Activated CD4-positive, alpha-beta T cell treated with anti-CD3 and anti-CD28 coated beads for 24 hours (primary cell): ENCODE measurements at places on chromosomes 3 and 15.

DNA sequence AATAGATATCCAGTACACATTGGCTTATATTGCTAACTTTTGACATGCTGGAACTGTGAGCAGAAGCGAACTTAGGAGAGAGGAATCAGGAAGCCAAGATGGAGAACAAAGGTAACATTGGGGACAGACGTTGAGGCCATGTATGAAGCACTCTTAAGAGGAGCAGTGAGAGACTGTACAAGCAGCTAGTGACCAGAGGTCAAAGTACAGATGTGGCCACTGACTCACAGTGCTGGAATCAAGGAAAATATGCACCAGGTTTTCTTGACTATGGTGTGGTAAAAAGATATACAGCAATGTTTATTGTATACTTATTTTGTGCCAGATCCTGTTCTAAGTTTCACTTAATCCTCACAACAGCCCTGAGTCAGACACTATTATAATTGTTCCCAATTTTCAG lies 2.0 kb upstream of the IL20RB start:
- no peak for DNase-seq

DNA sequence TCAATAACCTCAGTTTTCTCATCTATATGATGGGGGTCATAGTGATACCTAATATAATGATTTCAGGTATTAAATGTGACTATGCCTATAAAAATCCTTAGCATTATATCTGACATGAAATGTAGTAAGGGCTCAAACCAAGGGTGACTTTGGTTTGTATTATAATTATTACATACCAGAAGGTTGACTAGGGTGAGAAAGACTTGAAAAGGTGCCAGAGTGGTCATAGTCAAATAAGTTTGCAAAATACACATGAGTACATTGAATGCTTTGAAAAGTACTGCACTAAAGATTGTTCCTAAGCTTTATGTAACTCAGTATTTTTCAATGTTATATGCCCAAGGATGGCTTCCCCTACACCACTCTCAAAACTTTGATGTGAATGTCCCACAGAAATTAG lies 297.2 kb downstream of the ARPP21 start:
- DNase-seq: no peak

GRCh38 chr15:70314688-70315087 lies 217.0 kb upstream of the TLE3 start:
- no peak for DNase-seq

DNA sequence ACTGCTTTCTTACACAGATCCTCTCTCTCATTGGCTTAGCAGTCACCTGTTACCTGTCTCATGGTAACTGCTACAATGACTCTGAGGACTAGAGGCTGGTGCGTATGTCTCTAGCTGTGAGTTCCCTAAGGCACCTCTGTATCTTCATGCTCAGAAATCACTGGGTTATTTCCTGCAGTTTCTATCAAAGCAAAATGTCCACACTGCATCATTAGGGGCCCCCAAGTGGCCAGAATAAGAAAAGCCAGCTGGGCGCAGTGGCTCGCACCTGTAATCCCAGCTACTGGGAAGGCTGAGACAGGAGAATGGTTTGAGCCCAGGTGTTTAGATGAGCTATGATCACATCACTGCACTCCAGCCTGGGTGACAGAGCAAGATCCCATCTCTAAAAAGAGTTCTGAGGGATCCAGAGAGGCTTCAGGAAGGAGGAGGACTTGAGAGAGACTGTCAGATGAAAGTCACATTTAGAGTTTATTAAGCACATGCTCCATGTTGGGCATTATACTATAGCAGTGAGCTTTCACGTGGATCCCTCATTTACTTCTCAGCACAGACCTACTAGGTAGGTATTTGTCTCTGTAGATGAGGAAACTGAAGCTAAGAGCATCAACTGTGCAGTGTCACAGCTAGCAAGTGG lies 2.3 kb upstream of the VPS18 start:
- no peak for DNase-seq

- no peak for DNase-seq
These were observed 47.1 kb upstream of the BNIP2 start for GRCh38 chr15:59736181-59736580.

DNA sequence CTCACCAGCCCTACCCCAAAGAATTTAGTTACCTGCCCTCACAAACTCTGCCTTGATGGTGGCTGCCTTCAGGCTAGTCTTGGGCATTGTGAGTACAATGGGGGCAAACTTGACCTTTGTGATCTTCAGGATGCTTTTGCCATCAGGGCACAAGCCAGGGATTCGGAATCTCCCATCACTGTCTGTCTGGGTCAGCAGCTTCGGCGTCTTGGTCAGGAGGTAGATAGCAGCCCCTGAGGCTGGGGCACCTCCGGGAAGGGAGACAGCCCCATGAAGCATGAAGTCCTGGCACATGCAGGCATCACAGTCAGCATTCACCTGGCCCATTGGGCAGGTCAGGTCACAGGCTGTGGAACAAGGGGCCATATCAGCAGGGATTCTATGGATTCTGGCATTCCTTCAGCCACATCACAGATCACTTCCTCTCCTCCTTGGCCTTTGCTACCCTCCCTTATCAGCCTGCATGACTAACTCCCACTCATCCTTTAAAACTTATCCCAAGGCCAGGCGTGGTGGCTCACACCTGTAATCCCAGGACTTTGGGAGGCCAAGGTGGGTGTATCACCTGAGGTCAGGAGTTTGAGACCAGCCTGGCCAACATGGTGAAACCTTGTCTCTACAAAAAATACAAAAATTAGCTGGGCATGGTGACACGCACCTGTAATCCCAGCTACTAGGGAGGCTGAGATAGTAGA lies 6.9 kb downstream of the CILP start:
- no peak for DNase-seq

GRCh38 chr3:55505776-55506175 lies 18.7 kb upstream of the WNT5A start:
- no peak for DNase-seq

DNA sequence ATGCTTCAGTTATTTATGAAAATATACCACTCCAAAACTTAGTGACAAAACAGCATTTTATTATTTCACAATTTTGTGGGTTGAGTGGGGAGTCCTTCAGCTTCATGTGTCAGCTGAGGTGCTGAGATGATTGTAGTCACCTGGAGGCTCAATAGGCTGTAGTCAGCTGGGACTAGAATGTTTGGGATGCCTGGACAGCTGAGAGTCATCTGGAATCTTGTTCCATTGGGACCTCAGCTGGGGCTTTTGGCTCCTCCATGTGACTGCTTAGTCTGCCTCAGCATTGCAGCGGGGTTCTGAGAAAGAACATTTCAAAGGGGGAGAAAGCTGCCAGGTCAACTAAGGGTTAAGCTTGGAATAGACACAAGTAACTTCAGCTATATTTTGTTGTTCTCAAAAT lies 13.4 kb downstream of the STT3B start:
- DNase-seq: no peak

GRCh38 chr3:64574194-64574593 lies 113.6 kb downstream of the ADAMTS9 start:
- no peak for DNase-seq

DNA sequence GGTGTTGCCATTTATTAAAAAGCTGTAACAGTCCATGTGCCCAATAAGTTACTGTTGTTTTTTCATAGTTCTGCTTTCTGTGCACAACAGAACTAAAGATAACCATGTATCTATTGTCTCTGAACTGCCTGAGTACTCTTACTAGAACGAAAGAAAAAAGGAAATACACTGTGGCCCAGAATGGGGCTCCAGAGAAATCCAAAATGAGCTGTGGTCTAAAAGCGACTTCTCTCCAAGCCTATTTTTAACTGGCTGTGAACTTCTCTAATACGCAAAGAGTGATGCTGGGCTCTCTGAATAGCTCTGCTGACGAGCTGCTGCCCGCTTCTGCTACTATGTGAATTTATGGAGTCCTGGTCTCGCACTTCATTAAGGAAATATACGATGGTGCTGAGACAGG lies 56.2 kb upstream of the LPP start:
- no peak for DNase-seq

DNA sequence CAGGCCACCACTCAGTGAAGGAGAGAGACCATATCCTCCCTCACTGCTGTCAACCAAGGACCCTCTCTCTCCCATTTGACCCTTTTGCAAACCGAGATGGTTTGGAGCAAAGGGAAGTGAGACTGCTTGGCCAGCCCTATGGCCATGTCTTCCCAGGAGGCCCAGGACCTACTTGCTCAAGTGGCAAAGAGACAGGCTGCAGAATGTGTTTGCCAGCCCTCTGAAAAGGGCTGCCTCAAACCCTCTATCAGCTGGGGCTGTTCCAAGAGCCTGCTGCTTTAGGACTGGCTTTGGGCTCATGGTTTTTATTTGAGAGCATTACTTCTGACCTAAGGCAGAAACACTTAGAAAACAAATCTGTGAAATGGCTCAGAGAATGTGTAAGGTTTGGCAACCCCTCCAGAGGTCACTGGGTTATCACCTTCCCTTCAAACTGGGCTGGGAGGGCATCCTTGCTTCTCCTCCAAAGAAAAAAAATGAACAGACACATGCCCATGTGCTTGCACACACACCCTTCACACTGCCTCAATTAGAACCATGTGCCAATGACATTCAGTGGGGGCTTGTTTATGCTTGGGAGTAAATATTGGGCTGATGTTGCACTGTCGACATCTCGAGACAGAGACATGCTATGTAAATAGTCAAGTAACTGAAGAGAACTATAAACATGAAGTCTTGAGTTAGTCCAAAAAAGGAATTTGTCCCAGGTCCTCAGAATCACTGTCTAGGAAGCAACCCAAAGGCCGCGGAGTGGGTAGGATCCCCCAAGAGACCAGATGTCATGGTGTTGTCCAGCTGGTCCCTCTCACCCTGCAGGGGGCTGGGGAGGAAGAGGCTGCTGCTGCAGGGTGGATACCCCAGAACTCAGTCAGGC lies 49.8 kb upstream of the CTDSPL start:
- DNase-seq: no peak

GRCh38 chr3:160213191-160213590 lies 12.0 kb upstream of the C3orf80 start:
- no peak for DNase-seq

DNA sequence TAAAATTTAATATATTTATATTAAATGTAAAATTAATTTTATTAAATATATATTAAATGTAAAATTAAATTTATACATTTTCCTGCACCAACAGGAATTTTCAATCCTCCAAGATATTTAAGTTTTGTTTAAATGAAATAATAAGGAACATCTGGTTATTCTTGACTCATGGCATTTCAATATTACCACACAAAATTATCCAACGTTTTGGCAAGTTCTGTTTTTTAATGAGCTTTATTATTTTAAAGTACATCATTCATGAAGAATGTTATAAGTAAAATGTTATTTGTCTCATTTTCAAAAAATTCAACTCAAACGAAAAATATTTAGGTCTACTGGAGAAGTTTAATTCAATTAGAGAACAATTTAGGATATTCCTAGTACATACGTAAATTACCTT lies 811.4 kb downstream of the NAALADL2 start:
- DNase-seq: no peak

DNA sequence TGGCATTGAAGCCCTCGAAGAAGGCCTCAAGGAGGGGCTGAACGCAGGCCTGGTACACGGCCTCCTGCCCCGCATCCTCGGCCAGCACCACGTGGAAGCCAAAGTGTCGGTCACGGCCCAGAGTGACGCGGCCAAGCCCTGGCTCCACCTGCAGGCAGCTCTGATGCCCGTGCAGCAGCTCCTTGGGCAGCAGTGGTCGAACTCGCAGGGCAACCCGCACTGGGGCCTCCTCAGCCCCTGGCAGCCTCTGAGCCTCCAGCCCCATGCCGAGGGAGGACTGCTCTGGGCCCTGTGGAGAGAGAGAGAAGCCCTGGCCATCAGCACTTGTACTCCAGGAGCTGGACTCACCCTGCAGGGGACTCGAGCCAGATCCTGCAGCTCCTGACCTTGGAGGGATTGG lies 2.6 kb downstream of the KIF7 start:
- no peak for DNase-seq

- no peak for DNase-seq
These were observed 311.6 kb downstream of the CNTN6 start for GRCh38 chr3:1404270-1404962.

DNA sequence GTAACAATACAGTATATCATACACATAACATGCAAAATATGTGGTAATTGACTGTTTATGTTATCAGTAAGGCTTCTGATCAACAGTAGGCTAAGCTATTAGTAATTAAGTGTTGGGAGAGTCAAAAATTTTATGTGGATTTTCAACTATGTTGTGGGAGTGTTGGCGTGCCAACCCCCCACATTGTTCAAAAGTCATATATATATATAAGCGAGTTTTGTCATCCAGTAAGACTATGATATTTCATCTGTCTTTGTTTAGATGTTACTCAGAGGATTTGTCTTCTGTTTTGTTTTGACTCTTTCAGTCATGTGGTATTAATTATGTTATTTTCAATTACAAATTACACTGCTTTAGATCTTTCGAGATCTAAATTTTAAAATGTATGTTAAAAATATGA lies 51.0 kb upstream of the RAP2B start:
- DNase-seq: no peak

DNA sequence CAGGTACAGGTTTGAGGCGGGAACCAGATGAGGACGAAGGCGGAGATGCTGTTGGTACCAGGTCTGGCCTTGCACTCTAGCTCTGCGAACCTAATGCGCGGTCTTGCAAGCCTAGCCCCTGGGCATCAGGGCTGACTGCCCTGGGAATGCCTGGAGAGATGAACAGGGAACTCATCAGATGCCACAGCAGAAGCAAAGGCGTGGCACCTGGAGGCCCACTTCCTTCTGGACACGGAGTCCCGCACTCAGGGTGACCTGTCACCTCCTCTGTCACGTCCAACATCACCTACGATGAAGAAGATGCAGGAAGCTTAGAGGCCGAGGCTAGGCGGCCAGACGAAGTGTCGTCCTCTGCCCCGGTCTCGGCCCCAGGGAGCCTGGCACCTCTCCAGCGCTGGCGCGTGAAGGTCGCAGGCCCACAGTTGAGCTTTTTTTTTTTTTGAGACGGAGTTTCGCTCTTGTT lies 9.4 kb downstream of the RPLP1 start:
- DNase-seq: no peak

DNA sequence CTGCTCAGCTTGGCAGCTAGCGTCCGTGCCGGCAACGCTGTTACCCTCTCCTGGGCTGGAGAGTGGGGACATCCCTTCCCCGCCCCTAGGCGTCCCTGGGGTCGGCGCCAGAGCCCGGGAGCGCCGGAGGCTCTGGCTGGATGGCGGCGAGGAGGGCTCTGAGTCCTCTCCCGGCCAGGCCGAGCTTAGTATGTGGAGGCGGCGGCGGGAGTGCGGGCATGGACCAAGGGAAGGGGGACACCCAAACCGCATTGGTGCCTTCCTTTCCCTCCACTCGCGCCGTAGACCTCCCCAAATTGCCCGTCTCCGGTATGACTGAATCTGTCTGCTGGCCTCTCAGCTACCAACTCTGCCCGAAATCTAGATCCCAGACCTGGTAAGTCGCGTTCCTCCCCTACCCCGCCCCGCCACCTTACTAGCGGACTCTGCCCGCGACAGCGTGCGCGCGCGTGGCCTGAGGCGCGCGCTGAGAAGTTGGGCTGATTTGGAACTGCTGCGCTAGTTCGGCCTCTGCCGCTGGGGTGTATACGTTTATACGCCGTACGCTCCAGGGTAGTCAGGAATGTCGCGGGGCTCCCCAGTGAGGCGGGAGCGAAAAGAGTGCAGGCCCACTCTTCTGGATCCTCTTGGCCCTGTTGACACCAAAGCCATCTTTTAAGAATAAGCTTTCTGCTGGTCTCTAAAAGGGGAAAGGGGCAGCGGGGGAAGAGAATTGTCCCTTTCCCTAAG lies 12.2 kb downstream of the ZIC1 start:
- no peak for DNase-seq
